ENCODE measurements at places on chromosomes 7 and 10. TPM values are rescaled to one million over a fixed set of nuclear protein-coding genes. Genes with fewer than 3 reads are reported as not detected.

- DNase-seq, result peak; percentile 46
Measured at GRCh38 chr10:62071846-62072281, 170.4 kb downstream of the ARID5B start.

- DNase-seq, result no peak
Measured at GRCh38 chr10:73015779-73016178, 61.2 kb upstream of the PLA2G12B start.

PNLIP gene
- not detected for total RNA-seq

GRCh38 chr10:57996536-57996935 is 271.2 kb downstream of the IPMK start:
- DNase-seq, result no peak

DNA sequence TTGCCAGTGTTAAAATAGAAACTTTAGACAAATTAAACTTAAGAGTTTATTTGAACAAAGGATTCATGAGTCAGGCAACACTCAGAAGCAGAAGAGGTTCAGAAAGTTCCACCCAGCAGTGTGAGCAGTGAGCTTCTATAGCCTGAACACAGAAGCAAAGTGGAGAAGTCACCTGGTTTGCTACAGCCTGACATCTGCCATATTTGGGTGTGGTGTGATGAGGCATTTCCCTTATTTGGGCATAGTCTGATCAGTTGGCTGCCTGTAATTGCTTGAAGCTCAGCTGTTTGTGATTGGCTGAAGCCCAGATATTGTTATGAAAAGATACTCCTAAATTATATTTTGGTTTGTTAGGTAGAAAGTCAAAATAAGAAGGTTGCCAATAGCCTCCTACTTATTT is 39.1 kb downstream of the VWC2 start:
- DNase-seq, result no peak

EN2 gene
- not detected for total RNA-seq

DNA sequence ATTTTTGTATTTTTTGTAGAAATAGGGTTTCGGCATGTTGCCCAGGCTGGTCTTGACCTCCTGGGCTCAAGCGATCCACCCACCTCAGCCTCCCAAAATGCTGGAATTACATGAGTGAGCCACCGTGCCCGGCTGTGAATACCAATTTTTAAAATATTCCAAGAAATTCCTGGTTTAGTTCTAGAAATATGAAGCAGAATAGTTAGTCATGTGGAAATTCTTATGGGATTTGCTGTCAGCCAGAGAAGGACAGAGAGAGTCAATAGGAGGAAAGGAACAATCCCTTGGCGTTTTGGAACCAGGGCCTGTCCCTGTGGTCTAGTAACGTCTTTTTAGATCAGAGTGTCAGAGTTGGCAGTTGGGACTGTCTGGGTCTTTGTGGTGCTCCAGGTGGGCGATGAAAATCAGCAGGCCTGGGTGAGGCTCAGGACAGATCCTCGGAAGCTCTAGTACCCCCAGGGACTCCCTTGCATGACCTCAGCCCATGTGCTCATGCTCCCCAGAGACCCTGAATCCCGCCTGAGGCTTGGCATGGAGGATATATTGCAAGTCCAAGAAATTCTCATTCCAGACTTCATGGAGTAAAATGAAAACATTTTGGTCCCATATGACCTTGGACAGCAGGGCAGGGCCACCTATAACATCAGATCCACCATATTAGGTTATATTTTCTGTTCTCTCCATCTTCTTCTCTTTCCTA is 7.8 kb downstream of the NODAL start:
- no peak for DNase-seq

DNA sequence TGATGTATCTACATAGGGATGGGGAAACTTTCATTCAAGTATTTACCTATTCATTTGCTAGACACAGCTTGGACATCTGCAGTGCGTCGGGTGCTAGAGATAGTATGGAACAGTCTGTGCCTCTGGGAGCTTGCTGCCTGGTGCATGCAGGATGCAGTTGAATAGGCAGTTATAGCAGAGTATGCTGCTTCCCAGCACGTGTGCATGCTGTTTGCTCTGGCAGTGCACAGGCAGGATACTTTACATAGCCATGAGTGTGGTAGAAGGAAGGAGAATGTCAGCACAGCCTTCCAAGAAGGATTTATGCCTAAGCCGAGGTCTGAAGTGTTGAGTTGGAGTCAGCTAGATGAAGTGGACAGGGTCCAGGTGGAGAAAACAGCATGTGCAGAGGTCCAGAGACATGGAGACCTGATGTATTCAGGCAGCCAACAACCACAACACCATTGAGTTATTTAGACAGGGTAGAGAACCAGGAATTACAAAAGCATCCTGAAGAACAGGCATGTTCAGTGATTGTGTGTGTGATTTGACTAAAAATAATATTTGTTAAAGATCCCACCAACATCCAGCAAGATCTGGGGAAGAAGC is 8.1 kb downstream of the MAP3K8 start:
- no peak for DNase-seq

DNA sequence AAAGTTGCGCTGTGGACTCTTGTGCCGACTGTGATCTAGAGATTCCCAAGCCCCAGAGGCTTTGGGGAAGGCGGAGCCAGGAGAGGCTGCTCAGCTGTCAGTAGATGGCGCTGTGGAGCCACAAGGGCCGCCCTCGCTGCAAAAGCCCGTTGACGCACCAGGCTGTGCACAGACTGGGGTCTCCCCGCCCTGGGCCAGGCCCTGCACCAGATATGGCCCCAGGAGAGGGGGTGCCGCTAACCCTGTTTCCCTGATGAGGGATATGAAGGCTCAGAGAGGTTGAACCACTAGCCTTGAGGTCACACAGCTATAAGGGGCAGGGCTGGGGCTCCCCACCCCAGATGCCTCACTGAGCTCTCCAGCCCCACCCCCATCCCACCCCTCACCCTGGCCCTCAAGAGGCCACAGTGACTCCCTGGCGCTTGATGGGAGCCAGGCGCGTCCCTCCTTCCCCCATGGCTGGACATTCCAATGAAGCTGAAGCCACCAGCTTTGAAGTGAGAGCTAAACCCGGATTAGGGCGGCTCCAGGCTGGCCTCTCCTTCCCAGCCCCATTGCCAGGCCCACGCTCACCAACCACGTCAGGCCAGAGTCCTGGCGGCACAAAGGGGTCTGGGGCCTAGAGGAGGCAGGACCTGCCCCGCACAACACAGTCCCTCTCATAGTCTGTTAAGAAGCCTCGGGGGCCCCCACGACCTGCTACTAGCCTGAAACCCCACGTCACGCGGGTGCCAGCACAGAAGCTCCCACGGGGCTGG is 26.4 kb downstream of the MYL10 start:
- DNase-seq, result peak; percentile 79

MSMB gene
- total RNA-seq, result not detected

GRCh38 chr7:128030263-128030653 is 979 bp downstream of the LRRC4 start:
- DNase-seq, result no peak

GRCh38 chr10:125023862-125024496 is 82.1 kb downstream of the ZRANB1 start:
- DNase-seq, result no peak

GRCh38 chr10:71984809-71985388 is 20.7 kb downstream of the CHST3 start:
- DNase-seq, result no peak

DNA sequence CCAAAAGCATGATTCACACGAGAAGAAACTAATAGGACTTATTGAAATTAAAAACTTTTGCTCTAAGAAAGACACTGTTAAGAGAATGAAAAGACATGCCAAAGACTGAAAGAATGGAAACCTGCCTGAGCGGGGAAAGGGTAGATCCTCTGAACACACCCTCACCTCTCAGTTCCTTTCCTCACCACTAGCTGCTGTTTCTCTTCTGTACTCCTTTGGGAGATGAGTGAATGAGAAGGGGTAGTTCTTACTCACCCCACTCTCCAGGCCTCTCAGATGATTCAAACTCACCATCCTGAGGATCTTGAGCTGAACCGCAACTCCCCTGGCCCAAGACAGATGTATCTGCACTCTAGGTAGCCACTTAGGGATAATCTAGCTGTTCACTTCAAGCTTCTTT is 41.9 kb downstream of the IQUB start:
- DNase-seq, result no peak

DNA sequence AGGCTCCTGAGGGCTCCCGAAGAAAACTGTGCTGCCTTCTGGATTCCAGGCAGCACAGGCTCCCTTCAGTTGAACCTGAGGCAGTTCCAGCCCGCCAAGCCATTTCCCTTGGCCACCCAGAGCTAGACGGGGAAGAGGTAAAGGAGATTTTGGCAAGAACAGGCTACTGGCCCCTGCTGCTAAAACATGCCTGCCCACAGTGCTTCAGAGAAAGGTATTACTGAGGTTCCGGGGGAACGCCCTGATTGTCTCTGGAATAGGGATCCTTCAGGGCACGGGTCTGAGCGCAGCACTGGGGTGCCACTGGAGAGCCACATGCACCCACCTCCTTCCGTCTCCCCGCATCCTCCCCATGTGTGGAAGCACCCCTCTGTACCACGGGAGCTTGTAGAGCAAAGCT is 247.4 kb downstream of the BAMBI start:
- no peak for DNase-seq

DNA sequence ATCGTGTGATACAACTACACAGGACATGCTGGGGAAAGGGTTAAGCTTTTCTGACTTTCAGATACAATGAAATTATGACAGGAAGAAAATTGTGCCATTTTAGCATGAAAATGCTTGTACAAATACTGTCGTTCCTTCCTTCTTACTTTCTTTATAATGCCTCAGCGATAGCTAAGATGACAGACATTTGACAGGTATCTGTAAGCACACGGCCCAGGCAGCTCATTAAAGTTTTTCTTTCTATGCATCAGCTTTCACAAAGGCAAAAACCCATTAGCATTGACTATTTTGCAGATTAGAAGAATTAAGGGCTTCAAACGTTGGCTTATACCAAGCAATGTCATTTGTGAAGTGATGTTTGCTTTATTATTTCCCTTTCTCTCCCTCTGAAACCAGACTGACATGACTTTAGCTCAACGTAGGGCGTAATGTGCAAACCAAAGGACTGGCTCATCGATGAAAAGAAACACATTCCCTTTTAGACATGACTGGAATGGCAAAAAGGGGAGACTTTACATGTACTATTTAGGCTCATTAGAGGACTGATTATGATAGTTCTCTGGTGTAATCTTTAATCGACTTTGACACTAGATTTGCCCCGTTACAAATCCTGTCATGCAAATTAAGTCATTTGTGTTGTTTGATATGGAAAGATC is 258.4 kb upstream of the SP8 start:
- no peak for DNase-seq

- no peak for DNase-seq
Measured at GRCh38 chr10:13871011-13871410, 284.2 kb downstream of the PRPF18 start.

TMEM273 gene
- total RNA-seq, result 19.0 TPM

GRCh38 chr10:21807180-21807579 is 196.3 kb downstream of the DNAJC1 start:
- no peak for DNase-seq

GRCh38 chr7:158066085-158066484 is 521.5 kb downstream of the PTPRN2 start:
- no peak for DNase-seq

LRMDA gene
- total RNA-seq, result not detected
